Stimulated activated CD8-positive, alpha-beta memory T cell treated with anti-CD3 and anti-CD28 coated beads, Interleukin-15, amount 100 ng/mL, for 48 hours (primary cell): ENCODE measurements at places on chromosomes 16 and 17.

DNA sequence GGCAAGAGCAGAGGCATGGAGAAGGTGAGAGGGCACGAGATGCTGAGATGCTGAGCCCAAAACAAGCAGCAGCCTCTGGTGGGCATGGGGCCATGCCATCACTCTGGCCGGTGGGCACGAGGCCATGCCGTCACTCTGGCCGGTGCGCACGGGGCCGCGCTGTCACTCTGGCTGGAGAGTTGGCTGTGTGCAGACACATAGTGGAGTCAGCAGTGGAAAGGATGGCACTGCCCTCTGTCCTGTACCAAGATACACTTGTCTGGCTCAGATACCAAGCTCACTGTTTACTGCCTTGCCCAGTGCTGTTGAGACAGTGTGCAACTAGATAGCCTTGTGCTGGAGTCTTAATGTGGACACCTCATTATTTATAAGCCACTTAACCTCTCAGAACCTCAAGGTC is 45.1 kb downstream of the CYB5D2 start:
- DNase-seq: no peak

GRCh38 chr17:7775051-7775450 is 57.5 kb downstream of the DNAH2 start:
- DNase-seq: no peak

GRCh38 chr17:19320876-19321275 is 41.6 kb downstream of the B9D1 start:
- no peak for DNase-seq

DNA sequence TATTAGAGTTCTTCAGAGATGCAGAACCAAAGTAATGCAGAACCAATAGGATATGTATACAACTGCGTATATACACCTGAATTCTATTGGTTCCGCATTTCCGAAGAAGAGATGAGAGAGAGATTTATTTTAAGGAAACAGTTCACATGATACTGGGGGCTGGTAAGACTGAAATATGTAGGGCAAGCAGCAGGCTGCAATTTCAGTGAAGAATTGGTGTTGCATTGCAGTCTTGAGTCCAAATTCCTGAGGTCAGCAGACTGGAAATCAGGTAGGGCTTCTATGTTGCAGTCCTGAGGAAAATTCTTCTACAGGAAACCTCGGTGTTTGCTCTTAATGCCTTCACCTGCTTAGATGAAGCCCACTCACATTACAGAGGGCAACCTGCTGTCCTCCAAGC is 128.2 kb upstream of the MED13 start:
- no peak for DNase-seq

DNA sequence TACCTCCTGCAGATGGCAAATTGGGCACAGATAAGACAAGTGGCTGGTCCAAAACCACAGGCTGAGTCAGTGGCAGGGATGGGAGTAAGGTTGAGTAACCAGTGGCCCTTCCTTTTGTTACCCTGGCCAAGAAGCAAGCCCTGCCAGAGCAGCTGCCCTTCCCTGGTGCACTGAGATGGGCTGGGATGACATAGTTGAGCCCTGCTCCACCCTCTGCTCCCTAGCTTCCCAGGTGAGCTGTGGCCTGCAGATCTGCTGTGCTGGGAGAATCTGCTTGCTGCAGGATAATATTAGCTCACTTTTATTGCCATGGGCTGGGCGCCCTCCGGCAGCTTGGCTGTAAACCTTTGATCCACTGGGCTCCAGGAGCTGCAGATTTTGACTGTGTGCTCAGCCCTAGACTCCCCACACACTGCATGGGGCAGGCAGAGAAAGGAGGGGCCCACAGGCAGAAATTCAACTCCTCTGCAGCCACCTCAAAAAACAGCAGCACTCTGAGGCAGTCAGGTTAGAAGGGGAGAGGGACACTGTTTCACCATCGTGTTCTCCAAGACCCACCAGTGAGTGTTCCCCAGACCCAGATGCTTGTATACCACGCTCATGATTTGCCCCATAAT is 101.8 kb downstream of the CBLN1 start:
- no peak for DNase-seq

DNA sequence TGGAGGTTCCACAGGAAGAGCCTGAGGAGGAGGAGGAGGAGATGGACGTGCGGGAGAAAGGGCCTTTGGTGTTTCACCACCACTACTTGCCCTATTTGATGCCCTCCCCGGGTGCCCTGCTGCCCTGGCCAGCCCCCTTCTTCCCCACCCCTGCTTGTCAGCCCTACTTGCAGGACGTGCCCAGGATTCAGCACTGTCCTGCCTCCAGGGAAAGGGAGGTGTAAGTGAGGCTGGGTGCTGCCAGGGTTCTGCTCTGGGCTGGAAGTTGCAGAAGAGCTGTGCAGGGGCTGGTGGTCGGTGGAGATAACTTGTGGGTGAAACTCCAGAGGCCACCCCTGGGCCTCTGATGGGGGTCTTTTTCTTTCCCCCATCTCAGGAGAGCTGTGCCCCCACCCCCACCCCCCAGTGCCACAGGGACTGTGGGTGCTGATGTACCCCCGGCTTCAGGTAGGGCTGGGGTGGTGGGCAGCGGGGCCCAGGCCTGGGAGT is 3.0 kb downstream of the PRR29 start:
- no peak for DNase-seq
